ENCODE measurements at places on chromosomes 4 and X.

DNA sequence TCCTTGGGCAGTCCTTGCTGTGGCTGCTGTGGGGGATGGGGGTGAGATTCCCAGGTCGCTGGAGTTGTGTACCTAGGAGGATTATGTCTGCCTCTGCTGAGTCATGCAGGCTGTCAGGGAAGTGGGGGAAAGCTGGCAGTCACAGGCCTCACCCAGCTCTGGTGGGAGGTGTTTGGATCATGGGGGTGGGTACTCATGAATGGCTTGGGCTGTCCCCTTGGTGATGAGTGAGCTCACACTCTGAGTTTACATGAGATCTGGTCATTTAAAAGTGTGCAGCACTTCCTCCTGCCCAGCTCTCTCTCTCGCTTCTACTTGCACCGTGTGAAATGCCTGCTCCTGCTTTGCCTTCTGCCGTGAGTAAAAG is 24.6 kb upstream of the PDLIM3 start:
- no peak for DNase-seq

DNA sequence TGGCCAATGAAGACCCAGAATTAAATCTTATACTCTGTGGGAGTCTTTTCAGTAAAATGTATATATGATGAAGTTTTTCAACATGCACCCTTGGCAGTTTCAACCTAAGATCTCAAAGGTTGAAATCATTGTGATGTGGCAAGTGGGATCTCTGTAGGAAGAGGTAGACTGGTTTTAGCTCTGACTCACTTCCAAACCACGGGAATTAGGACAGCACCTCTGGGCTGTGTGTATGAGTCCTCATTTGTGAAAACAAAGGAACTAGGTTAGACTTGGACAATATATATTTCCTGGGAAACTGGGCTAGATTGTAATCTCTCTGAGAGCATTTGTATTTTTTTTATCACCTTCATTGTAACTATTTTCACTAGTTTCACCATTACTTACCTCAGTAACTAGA is 333.0 kb downstream of the ADGRL3 start:
- DNase-seq = no peak

GRCh38 chr4:98687876-98688275 is 29.5 kb upstream of the TSPAN5 start:
- DNase-seq = no peak

GRCh38 chrX:134570509-134570846 is 87.8 kb downstream of the PLAC1 start:
- no peak for DNase-seq

- DNase-seq = no peak
These were observed 1522.8 kb upstream of the PABPC4L start for GRCh38 chr4:135724421-135724820.

DNA sequence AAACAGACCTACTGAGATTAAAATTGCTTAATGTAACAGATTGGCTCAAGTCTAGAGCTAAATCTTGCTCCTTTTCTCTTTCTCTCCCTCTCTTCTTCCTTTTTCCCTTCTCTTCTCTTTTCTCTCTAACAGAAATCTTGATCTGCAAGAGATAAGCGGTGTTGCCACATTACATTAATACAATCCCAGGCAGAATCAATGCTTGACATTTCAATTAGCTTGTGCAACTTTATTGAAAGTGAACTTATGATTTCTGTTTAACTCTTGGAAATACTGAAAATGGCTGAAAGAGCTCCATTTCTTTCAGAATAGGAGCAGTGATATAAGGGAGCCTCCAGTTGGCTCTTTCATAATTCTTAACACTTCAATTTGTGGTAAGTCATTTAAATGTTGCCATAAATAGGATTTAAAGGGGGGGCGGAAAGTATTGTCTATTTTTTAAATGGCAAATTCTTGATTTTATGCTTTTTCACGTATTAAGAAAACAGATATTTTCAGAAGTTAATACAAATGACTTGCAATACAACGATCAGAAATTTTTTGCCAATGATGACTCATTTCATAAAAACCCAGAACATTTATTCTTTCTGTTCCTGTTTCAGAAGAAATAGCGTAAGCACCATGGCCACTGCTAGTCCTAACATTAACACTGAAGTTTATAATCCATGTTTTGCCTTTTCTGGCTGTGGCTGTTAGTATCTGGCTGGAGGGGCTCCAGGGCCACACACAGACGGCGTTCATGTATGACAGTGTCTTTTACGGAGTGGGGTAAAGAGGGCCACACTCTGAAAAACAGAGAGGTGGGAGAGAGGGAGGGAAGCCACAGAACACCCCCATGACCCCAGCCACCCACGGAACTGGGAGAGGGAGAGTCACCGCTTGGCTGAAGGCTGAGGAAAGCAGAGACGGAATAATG is 115.7 kb upstream of the FAT1 start:
- DNase-seq = no peak

- no peak for DNase-seq
These were observed 259.6 kb downstream of the C4orf33 start for GRCh38 chr4:129355516-129355915.

DNA sequence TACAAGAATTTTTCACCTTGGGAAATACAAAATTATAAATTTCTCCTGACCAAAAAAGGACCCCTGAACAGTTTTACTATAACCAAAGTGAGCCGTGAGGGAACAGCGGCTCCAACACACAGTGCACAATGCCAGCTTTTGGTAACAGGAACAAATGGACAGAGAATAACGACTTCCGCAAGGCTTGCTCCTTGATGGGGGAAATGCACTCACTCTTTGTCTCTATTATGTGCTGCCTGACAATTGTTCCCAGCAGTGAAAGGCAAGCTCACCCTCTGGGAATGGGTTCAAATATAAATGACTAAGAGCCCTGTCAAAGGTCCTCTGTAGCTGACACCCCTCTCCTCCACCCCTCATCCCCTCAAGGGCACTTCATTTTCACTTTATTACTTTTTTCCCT is 325.8 kb upstream of the GALNT7 start:
- DNase-seq = no peak

DNA sequence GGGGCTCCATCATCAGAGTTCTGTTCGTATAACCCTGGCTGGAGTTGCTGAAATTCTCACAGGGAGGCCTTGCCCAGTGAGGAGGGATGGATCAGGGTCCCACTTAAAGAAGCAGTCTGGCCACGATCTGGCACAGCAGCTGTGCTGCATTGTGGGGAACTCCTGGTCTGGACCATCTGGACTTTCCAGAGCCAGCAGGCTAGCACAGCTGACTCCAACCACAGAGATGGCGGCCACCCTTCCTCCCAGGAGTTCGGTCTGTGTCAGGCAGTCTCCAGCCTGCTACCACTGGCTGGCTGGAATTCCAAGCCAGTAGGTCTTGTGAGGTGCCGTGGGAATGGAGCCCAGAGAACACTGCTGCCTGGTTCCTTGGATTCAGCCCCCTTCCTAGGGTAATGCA is 62.0 kb downstream of the SLAIN2 start:
- no peak for DNase-seq

- DNase-seq = no peak
These were observed 572.8 kb upstream of the FAM241A start for GRCh38 chr4:111572470-111572869.

DNA sequence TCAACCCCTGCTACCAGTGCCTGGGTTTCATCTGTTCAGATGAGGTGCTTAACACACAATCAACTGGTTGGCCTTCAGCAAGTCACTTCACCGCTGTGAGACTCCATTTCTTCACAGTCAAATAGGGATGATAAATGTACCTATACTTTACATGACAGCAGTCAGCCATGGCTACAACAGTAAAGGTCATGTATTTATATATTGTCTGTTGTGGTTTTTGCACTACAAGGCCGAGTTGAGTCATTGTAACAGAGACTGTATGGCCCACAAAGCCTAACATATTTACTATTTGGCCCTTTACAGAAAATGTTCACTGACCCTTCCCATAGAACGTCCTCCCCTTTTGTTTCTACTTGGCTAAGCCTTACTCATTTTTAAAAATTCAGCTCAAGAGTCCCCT is 404.6 kb upstream of the F9 start:
- DNase-seq = no peak

GRCh38 chr4:110224142-110224541 is 25.7 kb upstream of the ELOVL6 start:
- no peak for DNase-seq

- no peak for DNase-seq
These were observed 23.0 kb downstream of the GAB1 start for GRCh38 chr4:143359644-143360193.

- DNase-seq = no peak
These were observed 408.2 kb downstream of the ARHGAP24 start for GRCh38 chr4:85883180-85883579.

- DNase-seq = no peak
These were observed 1.6 kb downstream of the METAP1 start for GRCh38 chr4:98997166-98997565.

All from effector CD4-positive, alpha-beta T cell (primary cell).